Stimulated activated CD4-positive, alpha-beta T cell treated with anti-CD3 and anti-CD28 coated beads, Interleukin-15, amount 100 ng/mL, for 1 hour (primary cell): ENCODE measurements at places on chromosomes 11 and 22.

- no peak for DNase-seq
These were observed 80.1 kb downstream of the GAB2 start for GRCh38 chr11:78337554-78337924.

- no peak for DNase-seq
These were observed 130.2 kb downstream of the NCAM1 start for GRCh38 chr11:113091481-113091780.

GRCh38 chr11:128784059-128784804 is 82.9 kb downstream of the KCNJ1 start:
- DNase-seq = no peak

GRCh38 chr11:46917762-46918082 is 628 bp downstream of the LRP4 start:
- no peak for DNase-seq

GRCh38 chr11:100561323-100561722 is 125.8 kb upstream of the ARHGAP42 start:
- no peak for DNase-seq
